ENCODE measurements at places on chromosomes 7 and 10.

GRCh38 chr7:90834771-90835170 lies 238.7 kb downstream of the CDK14 start:
- no peak for DNase-seq

GRCh38 chr10:86942441-86943315 lies 14.7 kb downstream of the MMRN2 start:
- no peak for DNase-seq

GRCh38 chr10:96646751-96647166 lies 59.9 kb upstream of the TM9SF3 start:
- DNase-seq, result no peak

DNA sequence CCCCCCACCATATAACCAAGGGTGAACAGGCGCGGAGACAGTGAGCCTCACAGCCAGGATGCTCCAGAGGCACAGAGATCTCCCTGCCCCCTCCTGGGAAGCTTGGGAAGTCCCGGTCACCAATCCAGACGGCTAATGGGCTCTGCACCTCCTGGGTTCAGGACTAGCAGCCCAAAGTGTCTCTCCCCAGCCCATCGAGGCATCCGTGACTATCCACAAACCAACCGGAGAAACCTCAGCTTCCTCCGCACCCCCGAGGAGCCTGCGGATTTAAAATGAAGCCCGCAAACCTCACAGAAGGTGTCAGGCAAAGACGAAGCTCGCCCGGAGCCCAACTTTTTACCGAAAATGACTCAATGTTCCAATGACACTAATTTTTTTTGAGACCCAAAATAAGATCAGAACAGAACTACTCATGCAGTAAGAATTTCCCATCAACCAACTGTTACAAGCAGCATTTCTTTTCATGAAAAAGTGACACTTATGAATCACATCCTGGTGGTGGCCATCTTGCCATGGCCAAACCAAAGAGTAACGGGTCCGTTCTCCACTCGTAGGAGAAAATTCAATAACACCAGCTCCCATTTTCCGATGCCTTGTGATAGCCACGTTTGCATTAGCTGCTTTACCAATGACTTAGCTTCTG lies 6.0 kb downstream of the PDGFA start:
- no peak for DNase-seq

GRCh38 chr7:151961536-151961935 lies 5.3 kb downstream of the GALNTL5 start:
- DNase-seq, result no peak

GRCh38 chr10:43056568-43057011 lies 20.3 kb upstream of the RET start:
- DNase-seq, result no peak

DNA sequence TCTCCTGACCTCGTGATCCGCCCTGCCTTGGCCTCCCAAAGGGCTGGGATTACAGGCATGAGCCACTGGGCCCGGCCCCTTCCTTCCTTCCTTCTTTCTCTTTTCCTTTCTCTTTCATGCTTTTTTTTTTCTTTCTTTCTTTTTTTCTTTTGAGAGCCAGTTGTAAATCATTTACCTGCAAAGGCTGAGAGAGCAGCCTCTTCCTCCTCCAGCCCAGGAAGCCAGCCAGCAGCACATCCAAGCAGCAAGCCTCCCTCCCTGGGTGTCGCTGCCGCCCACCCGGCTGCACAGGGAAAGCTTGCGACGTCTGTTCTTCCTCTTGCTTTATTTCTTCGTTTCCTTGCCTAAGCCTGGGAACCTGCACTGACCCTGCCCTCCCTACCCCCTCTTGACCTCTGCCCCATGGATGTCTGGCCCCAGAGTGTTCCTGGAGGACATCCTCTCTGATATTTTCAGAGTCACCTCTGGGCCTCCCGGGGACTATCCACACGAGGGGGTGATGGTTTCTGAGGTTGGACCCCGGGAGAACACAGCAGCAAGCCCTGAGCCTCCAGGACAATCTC lies 62.8 kb upstream of the MYL10 start:
- no peak for DNase-seq

GRCh38 chr7:113119429-113119828 lies 1.1 kb upstream of the SMIM30 start:
- DNase-seq, result no peak

DNA sequence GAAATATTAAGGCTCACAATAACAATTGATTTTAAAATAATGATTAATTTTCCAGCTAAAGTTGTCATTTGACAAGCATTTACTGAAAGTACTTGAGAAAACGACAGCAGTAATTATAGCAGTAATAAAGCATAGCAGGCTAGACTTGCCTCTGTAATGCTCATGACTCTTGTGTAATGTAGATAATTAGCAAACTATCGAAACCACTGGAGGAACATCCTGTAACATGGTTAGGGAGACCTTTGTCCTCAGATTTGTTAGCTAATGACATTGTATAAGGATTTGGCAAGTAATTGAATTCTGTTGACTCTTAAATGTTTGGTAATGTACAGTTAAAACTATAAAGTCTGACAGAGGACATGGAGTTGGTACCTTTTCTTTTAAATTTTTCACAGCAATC lies 24.8 kb downstream of the ARL4A start:
- DNase-seq, result no peak

- no peak for DNase-seq
Measured at GRCh38 chr7:128829391-128830166, 627 bp upstream of the FLNC start.

DNA sequence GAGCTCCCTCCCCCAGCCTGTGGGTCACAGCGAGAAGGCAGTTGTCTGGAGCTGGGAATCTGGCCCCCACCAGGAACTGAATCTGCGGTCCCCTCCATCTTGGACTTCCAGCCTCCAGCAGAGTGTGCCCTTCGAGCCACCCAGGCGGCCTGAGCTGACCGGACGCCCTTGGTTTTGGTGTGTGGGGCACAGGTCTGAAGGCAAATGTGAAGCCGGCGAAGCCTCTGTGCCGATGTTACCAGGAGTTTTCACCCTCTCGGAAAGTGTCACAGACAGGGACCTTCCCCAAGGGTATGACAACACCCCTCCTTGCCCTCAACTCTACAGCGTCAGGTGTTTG lies 109.1 kb downstream of the DNAJB6 start:
- no peak for DNase-seq

- no peak for DNase-seq
Measured at GRCh38 chr10:27344568-27345454, 104.2 kb upstream of the ACBD5 start.

DNA sequence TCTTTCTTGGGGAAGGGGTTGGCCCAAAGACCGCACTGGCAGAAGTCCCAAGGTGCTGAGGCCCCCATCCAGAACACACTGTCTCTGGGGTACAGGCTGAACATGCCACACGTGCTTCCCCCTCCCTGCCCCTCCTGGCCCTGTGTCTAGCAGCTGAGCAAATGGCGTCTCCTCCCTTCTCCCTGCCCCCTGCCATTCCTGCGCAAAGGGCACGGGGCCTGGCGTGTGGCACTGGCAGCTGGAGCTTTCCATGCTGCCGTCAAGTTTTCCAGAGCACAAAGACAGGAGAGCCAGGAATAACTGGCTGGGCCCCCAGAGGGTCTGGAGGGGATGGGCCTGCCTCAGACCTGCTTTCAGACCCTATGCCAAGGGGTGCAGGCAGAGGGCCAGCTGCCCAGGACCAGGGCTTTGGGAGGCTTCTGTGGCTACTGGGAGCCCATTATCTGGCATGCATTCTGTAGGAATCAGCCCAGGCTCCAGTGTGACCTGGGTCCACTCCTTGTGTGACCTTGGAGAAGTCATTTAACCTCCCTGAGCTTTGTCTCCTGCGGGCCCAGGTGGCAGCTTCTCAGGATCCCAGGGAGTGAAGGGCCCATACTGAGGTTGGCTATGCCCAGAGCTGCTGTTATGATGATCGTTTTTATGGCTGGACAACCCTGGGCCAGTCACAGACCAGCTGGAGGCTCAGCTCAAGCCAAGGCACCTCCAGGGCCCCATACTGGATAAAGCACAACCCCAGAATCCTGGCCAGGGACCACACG lies 710 bp upstream of the LDB3 start:
- DNase-seq, result no peak

- DNase-seq, result no peak
Measured at GRCh38 chr10:129656642-129657041, 189.6 kb downstream of the MGMT start.

GRCh38 chr10:100535338-100535714 lies 417 bp upstream of the HIF1AN start:
- DNase-seq, result no peak

- no peak for DNase-seq
Measured at GRCh38 chr7:132199626-132200025, 376.6 kb downstream of the PLXNA4 start.

GRCh38 chr7:138308136-138308535 lies 151.9 kb upstream of the TRIM24 start:
- DNase-seq, result no peak

GRCh38 chr10:98446151-98446660 lies 529 bp downstream of the HPS1 start:
- peak; percentile 21 for DNase-seq

- no peak for DNase-seq
Measured at GRCh38 chr10:48940958-48941357, 1.3 kb upstream of the LRRC18 start.

DNA sequence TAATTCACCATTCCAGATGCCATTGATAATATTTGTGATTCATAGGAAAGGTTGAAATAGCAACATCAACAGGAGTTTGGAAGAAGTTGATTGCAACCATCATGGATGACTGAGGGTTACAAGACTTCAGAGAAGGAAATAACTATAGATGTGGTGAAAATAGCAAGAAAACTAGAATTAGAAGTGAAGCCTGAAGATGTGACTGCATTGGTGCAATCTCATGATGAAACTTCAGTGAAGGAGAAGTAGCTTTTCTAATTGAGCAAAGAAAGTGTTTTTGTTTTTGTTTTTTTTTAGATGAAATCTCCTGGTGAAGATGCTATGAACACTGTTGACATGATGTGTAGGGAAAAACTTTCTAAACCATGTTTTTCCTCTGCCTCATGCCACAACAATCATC lies 18.7 kb upstream of the CD36 start:
- no peak for DNase-seq

DNA sequence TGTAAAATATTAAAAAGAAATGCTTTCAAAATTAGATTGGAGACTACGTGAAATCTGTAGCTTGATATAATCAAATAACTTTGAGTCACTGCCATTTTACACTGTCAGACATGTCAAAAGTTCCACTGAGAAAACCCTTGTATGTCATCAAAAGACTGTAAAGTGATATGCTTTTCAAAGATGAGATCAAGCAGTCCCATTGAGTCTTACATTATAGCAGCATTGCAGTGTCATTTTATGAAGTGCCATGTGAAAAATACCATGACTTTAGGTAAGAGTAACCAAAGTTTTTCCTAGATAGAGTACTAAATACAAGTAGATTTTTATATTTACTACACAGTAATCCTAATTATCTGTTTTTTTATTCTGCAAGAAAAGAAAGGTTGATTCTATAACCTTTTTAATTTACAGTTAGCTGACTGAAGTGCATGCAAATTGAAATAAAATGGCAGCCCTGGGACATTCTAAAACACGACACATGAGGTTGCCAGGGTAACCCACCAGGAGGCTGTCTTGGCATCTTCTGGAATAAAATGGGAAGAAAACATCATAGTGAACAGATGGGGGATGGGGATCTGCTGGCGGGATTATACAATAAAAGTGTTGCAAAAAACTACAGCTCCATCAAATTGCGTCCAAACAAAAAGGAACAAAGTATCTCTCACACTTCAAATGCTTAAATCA lies 91.3 kb upstream of the TMEM106B start:
- DNase-seq, result no peak

DNA sequence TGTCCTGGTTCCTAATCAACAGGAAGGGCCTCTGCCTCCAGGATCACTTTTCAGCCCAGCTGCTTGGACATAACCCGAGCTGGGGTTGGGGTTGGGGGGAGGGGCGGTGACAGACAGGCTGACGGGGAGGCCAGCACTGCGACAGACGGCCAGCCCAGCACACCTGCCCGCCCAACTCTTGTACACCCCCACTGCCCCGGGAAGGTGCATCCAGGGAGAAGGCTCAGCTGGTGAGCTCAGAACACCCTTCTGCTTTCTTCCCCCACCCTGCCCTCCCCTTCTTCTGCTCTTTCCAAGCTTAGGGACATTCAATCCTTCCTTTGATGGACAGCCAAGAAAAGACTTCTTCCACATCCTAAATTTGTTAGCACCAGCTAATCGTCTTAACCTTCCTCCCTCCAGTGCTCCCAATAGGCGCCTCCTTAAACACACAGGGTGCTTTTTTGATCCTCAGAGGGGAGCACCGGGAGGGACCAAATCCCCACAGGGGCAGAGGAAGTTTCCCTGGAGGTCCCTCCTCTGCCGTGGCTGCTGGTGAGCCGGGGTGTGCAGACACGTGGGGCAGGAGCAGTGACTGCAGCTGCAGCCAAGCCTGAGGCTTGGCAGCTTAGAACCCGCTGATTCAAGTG lies 44.7 kb downstream of the COL13A1 start:
- DNase-seq, result no peak

DNA sequence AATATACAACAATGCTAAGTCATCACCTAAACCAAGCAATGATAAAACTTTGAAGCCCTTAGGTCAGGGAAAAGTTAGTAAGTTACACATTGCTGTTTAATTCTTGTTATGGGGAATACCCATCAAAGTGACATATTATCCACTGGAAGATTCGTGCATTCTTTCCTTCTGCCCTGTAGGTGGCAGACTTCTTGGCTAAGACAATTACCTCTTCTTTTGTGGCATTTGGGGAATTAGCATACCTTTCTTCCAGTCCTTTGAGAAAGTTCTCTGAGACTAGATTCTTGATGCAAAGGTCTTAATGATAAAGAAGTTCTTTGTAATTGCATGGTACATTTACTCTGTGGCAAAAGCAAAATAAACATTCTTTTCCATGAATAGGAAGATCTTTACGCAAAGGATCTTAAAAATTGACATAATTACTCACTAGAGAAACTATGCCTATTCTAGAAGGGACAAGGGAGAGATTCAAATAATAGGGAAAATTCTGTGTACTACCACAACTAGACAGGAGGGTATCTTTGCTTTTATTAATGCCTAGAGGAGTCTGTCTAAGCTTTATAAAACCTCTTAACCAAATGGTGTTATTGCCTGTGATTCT lies 395.9 kb downstream of the GRM8 start:
- no peak for DNase-seq

DNA sequence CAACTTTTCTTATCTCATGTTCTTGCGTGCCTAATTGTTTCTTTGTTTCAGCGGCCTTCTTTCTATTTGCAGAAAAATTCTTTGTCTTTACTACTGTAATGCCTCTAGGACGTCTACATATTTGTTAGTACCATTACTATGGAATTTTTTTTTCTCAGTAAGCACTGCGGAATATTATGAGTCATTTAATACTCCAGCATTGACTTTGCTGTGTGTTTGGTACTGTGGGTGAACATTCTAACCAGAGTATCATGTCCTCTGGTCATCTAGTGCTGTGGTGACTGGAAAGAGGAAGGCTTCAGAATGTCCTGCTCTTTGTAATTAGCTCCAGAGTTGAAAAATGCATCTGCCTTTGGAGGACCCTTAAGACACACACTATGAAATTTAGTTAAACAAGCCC lies 58.5 kb upstream of the FERD3L start:
- no peak for DNase-seq

GRCh38 chr10:94639902-94640301 lies 43.6 kb upstream of the CYP2C18 start:
- no peak for DNase-seq

GRCh38 chr10:8840356-8840755 lies 785.9 kb downstream of the GATA3 start:
- DNase-seq, result no peak

Measured in stimulated activated CD4-positive, alpha-beta T cell treated with anti-CD3 and anti-CD28 coated beads, Interleukin-2, amount 100 ng/mL, for 48 hours (primary cell).